Stimulated activated CD4-positive, alpha-beta T cell treated with anti-CD3 and anti-CD28 coated beads, Interleukin-4, amount 100 ng/mL, for 48 hours (primary cell): ENCODE measurements at places on chromosomes 2 and 18.

DNA sequence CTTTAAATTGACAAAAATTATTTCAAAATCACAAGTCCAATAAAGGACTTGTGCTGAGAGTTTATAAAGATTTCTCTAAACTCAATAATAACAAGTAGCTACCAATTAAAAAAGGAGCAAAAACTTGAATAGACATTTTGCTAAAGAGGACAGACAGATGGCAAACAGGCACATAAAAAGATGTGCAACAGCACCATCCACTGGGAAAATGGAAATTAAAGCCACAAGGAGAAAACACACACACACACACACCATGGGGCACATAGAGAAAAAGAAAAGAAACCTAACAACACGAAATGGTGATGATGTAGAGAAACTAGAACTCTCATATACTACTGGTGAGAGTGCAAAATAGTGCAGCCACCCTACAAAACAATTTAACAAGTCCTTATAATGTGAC is 12.6 kb upstream of the SLC9A4 start:
- no peak for DNase-seq

DNA sequence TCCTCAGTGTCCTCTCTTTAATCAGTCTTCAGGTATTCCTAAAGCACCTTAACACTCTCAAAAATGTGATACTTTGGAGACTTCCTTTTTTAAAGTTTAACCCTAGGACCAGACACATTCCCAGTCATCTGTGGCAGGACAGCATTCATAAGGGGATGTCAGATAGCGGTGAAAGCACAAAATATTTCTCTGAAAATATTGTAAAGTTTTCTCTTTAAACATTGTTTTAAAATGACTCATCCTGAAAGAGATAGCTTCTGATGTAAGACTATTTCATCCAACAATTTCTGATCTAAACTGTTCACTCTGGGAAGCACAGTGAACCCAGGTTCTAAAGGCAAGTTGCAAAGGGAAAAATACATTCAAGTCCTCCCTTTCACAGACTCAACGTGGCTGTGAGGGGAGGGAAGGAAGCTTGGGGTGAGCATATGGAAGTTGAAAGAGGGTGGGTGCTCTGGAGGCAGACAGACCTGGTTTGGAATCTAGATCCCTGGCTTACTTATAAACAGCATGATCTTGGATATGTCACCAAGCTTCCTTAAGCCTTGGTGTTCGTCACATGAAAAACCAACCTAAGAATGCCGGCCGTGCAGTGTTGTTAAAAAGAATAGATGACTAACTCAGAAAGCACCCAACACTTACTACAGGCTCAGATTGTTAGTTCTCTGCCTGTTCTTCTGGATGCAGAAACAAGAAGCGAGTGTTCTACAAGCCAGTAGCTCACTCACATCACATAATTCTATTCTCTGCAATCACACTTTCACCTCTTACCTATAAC is 12.1 kb downstream of the GALNT14 start:
- no peak for DNase-seq

- peak; percentile 39 for DNase-seq
Observed at GRCh38 chr18:51278045-51278649, 80.7 kb upstream of the MEX3C start.

DNA sequence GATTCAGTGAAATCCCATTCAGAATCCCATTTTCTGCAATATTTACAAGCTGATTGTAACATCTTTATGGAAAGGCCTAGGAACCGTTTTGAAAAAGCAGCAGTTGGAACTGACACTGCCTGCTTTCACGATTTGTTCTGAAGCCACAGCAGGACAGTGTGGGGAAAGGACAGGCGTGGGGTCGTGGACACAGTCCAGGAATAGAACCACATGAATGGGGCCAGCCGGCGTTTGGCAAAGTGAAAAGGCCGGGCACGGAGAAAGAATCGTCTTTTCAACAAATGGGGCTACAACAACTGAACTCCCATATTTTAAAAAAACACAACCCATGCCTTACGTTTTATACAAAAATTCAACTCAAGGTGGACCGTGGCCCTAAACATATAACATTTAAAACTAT is 69.8 kb downstream of the SLC66A2 start:
- no peak for DNase-seq

DNA sequence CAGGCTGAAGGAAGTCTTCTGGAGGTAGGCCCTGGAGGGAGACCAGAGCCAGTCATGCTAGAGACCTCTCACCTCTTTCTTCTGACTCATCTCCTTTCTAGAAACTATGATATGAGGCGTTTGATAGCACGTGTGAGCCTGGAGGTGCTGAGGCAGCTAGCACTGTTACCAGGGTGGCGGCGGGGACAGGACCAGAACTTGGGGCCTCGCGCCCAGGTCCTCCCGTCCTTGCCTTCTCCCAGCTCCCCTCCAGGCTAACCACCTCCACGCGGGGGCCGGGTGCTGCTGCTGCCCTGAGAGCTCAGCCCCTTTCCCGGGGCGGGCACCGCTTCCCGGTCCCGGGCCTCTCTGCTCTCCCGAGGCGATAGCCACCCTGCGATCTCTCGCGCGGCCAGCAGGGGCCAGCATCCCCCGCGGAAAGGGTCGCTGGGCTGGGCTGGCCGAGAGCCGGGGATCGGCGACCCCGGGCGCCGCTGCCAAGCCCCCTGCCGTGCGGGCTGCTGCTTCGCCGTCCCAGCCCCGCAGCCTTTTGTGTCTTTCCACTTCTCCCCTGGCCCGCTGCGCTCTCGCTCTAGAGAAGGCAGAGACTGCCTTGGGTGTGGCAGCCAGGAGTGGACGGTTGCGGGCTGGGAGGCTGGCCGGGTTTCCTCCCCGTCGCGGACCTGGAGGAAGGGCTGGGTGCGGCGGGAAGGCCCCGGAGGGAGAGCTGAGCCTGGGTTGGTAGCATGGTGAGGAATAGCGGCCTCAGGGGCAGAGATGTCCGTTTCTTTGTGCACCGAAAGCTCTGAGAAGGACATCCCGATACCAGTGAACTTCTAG is 49.1 kb downstream of the TMEM17 start:
- peak; percentile 57 for DNase-seq
